ENCODE measurements at places on chromosomes 16 and 17. TPM values are rescaled to one million over a fixed set of nuclear protein-coding genes. Genes with fewer than 3 reads are reported as not detected.

Gene KRT40
- 0.31 TPM for polyA plus RNA-seq

GRCh38 chr17:55605705-55606487, 94.6 kb upstream of the SMIM36 start:
- no peaks in the 10 kb centered on the region for H3K27me3 ChIP-seq
- DNase-seq = no peak
- no peak overlapping the region for H3K4me3 ChIP-seq
- H3K4me1 ChIP-seq = peaks cover 1% of the 10 kb centered on the region
- no peaks in the 10 kb centered on the region for H3K36me3 ChIP-seq
- peak overlapping the region; percentile 39 for H3K27ac ChIP-seq

DNA sequence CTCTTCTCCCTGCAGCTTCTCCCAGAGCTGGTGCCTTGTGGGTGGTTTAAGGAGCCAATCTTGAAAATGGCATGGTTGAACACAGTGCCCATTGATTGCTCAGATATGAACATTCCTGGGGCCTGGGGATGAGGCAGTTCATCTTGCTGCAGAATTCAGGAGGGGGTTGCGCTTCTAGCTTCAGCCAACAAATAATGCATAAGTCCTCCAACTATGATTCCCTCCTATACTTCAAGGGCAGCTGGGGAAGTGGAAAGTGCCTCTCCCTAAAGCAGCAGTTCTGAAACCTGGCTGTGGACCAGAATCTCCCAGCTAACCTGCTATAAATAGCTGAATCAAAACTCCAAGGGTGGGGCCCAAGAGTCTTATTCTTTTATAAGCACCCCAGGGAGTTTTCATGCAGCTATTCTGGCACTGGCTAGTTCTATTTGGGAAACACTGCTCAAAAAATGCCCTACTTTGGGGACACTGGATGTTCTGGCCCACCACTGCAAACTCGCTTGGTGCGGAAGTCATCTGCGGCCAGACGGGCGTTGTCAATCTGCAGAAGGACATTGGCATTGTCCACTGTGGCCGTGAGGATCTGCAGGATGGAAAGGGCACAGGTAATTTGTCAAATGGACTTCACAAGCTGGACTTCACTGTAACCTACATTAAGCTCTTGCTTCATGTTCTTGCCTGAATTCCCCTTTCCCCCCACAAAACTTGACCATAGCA, 130.3 kb downstream of the CCDC144A start:
- DNase-seq = no peak
- no peak overlapping the region for H3K27ac ChIP-seq
- no peaks in the 10 kb centered on the region for H3K4me1 ChIP-seq

- no peak overlapping the region for H3K27ac ChIP-seq
- no peak overlapping the region for H3K4me3 ChIP-seq
- no peaks in the 10 kb centered on the region for H3K27me3 ChIP-seq
- no peaks in the 10 kb centered on the region for H3K36me3 ChIP-seq
Observed at GRCh38 chr17:60827943-60828342, 150.3 kb downstream of the BCAS3 start.

- H3K4me3 ChIP-seq = peak overlapping the region; percentile 86
- peak overlapping the region; percentile 100 for H3K27ac ChIP-seq
Observed at GRCh38 chr16:2752850-2753732, 653 bp downstream of the SRRM2 start.

DNA sequence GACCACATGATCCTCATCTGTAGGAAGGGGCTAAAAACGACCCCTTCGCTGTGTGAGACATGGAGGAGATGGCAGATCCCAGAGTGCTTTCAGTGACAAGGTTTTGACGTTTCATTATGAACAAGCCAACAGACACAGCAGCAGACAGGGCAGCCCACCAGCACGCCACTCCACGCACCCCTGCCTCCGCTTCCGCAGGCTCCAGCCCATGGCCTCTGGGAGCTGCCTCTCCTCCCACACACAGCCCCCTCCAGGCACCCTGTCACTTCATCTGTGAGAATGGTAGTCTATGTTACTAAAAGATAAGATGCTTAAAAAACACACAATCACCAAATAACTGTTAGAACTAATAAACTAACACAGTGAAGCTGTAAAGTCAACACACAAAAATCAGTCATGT, 12.3 kb upstream of the ADCY7 start:
- H3K4me1 ChIP-seq = no peaks in the 10 kb centered on the region
- DNase-seq = no peak
- H3K27me3 ChIP-seq = no peaks in the 10 kb centered on the region
- H3K27ac ChIP-seq = no peak overlapping the region
- H3K4me3 ChIP-seq = no peak overlapping the region

GRCh38 chr17:66414561-66415175, 112.3 kb downstream of the PRKCA start:
- no peaks in the 10 kb centered on the region for H3K27me3 ChIP-seq
- no peak for DNase-seq
- no peaks in the 10 kb centered on the region for H3K36me3 ChIP-seq
- H3K4me3 ChIP-seq = no peak overlapping the region
- no peaks in the 10 kb centered on the region for H3K4me1 ChIP-seq

Gene TMEM235
- polyA plus RNA-seq = not detected

GRCh38 chr17:4381690-4382671, 15.5 kb upstream of the UBE2G1 start:
- no peaks in the 10 kb centered on the region for H3K4me1 ChIP-seq
- H3K4me3 ChIP-seq = no peak overlapping the region
- no peak for DNase-seq
- H3K36me3 ChIP-seq = no peaks in the 10 kb centered on the region

DNA sequence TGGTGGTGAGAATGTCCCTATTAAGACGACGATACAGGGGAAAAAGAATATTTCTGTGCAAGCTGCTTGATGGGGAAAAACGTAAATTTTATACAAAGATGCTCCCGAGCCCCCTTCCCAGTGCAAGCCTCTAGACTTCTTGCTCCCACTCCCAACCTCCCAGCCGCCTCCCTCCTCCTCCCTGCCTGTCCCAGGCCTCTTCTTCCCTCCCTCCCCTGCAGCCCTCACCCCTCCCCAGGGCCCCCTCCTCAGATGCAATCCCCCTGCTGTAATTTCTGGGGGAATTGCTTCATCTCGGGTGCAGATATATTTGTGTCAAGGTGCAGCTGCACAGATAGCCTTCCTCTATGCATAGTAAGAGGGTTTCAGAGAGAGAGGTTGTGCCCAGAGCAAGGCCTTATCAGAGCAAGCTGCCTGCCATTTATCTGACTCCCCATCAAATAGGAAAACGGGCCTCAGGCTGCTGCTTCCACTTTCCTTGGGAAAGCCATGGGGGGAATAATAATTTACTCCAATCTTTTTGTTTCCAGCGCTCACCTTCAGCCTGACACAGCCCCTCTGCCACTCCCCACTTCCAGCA, 47.4 kb upstream of the LHX1 start:
- H3K27me3 ChIP-seq = peaks cover 17% of the 10 kb centered on the region
- H3K4me1 ChIP-seq = no peaks in the 10 kb centered on the region
- no peak for DNase-seq
- H3K36me3 ChIP-seq = no peaks in the 10 kb centered on the region
- H3K4me3 ChIP-seq = no peak overlapping the region
- no peak overlapping the region for H3K27ac ChIP-seq

GRCh38 chr17:40827746-40828453, 5.5 kb upstream of the KRT10 start:
- H3K4me3 ChIP-seq = no peak overlapping the region
- DNase-seq = no peak
- H3K27ac ChIP-seq = no peak overlapping the region
- H3K36me3 ChIP-seq = no peaks in the 10 kb centered on the region

Gene TNFRSF13B
- polyA plus RNA-seq = 1.4 TPM

DNA sequence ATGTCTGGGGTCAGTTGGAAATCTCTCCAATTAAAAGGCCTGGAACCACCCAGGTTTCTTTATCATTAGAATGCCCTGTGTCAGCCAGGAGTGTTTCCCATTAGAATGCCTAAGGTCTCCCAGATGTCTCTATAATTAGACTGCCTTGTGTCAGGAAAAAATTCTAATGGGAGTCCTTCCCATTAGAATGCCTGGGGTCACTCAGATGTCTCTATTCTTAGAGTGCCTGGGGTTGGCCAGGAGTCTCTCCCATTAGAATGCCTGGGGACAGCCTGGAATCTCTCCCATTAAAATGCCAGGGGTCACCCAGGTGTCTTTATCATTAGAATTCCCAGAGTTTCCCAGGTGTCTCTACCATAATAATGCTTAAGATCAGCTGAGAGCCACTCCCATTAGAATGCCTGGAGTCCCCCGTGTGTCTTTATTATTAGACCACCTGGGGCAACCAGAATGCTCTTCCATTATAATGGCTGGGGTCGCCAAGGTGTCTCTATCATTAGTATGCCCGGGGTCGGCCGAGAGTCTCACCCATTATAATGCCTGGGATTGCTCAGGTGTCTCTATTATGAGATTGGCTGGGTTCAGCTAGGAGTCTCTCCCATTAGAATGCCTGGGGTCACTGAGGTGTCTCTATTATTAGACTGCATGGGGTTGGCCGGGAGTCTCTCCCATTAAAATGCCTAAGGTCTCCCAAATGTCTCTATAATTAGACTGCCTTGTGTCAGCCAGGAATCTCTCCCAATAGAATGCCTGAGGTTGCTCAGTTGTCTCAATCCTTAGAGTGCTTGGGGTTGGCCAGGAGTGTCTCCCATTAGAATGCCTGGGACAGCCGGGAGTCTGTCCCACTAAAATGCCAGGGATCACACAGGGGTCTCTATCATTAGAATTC, 2254.6 kb downstream of the TP53TG3F start:
- H3K36me3 ChIP-seq = no peaks in the 10 kb centered on the region
- H3K27me3 ChIP-seq = no peaks in the 10 kb centered on the region
- H3K4me1 ChIP-seq = no peaks in the 10 kb centered on the region
- H3K4me3 ChIP-seq = no peak overlapping the region
- no peak overlapping the region for H3K27ac ChIP-seq

GRCh38 chr16:19649980-19650379, 68.0 kb downstream of the KNOP1 start:
- no peaks in the 10 kb centered on the region for H3K4me1 ChIP-seq
- DNase-seq = no peak
- H3K27me3 ChIP-seq = no peaks in the 10 kb centered on the region
- H3K27ac ChIP-seq = no peak overlapping the region
- peaks cover 35% of the 10 kb centered on the region for H3K36me3 ChIP-seq

- no peak overlapping the region for H3K4me3 ChIP-seq
- H3K36me3 ChIP-seq = no peaks in the 10 kb centered on the region
- no peak overlapping the region for H3K27ac ChIP-seq
- no peaks in the 10 kb centered on the region for H3K27me3 ChIP-seq
- no peak for DNase-seq
Observed at GRCh38 chr16:20674684-20675487, 22.6 kb downstream of the ACSM1 start.

GRCh38 chr17:11608396-11608795, 10.1 kb downstream of the DNAH9 start:
- no peaks in the 10 kb centered on the region for H3K36me3 ChIP-seq
- DNase-seq = peak; percentile 87
- no peak overlapping the region for H3K4me3 ChIP-seq
- H3K27ac ChIP-seq = no peak overlapping the region
- H3K27me3 ChIP-seq = no peaks in the 10 kb centered on the region

Gene ADAD2
- 0.06 TPM for polyA plus RNA-seq

Gene ARL16
- 59.5 TPM for polyA plus RNA-seq

DNA sequence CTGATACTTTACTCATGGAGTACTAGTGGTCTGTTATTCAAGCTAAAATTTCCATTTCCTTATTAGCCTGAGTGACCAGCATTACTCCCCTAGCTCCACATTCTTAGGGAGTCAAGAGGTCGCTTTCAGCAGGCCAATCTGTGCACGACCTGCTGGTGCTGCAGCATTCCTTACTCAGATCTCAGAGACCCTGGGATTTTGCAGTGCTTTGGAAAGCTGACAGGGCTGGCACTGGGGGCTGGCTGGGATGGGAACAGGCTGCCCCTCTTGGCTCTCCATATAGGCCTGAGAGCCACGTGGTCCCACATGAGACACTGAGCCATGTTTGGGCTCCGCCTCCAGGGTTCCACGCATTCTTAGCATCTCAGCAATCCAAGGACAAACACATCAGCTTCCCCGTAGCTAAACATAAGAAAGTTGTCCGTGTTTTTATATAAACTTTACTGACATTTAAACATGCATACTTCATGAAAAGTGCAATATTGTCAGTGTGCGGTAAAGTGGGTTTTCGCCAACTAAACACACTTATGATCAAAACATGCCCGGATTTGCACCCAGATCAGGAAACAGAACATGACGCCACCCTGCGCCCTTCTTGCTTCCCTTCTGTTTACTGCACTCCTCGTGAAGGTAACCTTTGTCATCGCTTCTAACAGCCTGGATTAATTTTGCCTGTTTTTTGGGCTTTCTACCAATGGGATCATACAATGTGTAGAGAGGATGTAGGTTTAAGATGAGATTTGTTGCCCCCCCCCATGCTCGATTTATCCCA, 254.5 kb upstream of the CACNG5 start:
- H3K36me3 ChIP-seq = no peaks in the 10 kb centered on the region
- peak; percentile 98 for DNase-seq
- H3K4me1 ChIP-seq = peaks cover 31% of the 10 kb centered on the region
- H3K4me3 ChIP-seq = no peak overlapping the region
- no peak overlapping the region for H3K27ac ChIP-seq
- no peaks in the 10 kb centered on the region for H3K27me3 ChIP-seq

GRCh38 chr16:9761870-9762269, 420.4 kb downstream of the GRIN2A start:
- H3K4me1 ChIP-seq = no peaks in the 10 kb centered on the region
- no peak overlapping the region for H3K4me3 ChIP-seq
- no peak overlapping the region for H3K27ac ChIP-seq
- no peaks in the 10 kb centered on the region for H3K27me3 ChIP-seq
- no peak for DNase-seq
- no peaks in the 10 kb centered on the region for H3K36me3 ChIP-seq

DNA sequence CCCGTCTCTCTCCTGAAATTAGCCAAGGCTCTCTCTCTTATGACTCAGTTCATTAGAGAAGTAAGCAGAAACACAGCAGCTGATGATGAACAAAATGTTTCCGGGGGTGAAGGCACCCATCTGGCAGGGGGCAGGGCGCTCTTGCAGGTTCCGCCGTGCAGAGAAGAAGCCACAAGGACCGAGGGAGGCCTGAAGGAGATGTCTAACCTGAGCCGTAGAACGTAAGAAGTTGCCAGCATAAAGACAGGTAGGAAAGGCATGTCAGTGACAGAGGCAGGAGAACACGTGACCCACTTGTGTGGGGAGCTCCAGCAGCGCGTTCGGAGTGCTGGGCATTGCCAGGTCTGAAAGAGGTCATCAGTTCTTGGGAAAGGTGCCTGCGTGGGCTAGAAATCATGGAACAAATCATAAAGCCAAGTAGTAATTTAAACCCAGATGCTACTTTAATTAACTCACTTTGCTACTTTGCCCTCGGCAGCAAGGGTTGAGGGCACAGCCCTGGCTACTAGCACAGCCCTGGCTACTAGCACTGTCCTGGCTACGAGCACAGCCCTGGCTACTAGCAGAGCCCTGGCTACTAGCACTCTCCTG, 198.6 kb downstream of the RPTOR start:
- H3K36me3 ChIP-seq = no peaks in the 10 kb centered on the region
- no peaks in the 10 kb centered on the region for H3K27me3 ChIP-seq
- no peak for DNase-seq
- no peak overlapping the region for H3K27ac ChIP-seq
- H3K4me3 ChIP-seq = no peak overlapping the region
